ENCODE measurements at places on chromosomes 7 and 10.

DNA sequence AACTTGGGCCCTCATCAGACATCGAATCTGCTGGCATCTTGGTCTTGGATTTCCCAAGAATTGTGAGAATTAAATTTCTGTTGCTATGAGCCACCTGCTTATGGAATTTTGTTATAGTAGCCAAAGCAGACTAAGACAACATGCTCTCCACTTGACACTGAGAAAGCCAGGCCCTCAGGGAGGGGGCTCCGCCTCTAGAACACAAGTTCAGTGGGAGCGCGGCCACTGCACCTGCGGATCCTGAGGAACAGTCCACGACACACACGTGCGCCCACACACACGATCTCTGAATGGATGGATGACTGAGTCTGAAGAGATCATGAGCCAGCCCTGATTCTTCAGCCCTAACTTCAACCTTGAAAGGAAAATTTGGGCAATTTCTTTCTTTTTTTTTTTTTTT is 73.7 kb downstream of the CTBP2 start:
- no peak for DNase-seq

- DNase-seq, result no peak
Observed at GRCh38 chr7:45342236-45342635, 184.6 kb downstream of the RAMP3 start.

DNA sequence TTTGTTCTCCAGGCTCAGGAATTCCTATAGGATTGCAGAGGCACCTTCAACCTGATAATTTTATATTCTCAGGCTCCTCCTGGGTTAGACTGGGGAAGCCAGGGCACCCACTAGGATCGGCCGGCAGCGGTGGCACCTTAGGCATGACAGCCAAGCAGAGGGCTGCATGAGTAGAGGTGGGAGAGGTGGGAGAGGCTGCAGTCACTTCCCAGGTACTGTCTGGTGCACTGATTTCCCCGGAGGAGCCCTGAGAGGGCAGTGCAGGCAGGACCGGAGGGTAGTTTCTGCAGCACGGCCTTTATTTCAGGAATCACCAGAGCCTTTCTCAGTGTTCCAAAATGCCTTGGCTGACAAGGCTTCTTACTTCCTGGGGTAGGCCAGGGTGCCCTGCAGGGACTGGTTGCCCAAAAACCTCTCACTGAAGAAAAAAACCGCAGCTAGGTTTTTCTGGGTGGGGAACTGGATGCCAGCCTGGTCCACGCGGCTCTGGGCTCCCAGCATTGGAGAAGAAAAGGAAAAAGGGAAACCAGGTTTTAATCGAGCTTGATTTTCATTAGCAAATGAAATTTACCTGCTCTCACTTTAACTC is 3.6 kb upstream of the HOXA13 start:
- DNase-seq, result no peak

DNA sequence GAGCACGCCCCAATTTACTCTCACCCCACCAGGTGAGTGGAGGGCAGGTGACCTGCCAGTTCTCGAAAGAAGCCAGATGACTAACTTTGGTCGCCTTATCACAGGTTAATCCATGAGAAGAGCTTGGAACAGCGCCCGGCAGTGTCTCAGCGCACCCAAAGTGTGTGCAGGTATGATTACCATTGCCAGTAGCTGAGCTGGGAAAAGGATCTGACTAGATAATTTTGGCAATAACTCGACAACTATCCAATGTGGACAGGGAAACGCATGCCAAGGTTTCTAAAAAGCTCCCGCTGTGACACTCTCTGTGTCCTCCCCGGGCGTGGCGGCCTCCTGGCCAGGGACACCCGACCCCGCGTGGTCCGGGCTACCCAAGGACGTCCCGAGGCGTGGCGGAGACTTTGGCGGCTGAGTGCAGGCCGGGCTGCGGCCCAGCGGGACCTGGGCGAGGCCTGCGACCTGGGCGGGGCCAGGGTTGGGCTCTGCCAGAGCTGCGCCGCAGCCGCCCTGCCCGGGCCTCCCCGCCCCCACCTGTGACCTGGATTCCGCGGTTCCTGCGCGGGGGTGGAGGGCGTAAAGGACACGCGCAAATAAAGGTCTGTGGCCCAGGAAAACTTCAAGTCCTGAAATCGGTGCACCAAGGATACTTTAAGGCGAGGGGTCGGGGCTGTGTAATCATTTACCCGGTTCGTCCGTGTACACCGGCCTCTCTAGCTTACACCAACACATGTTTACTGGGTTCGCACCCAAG is 13.7 kb upstream of the WAPL start:
- DNase-seq, result peak; percentile 42

DNA sequence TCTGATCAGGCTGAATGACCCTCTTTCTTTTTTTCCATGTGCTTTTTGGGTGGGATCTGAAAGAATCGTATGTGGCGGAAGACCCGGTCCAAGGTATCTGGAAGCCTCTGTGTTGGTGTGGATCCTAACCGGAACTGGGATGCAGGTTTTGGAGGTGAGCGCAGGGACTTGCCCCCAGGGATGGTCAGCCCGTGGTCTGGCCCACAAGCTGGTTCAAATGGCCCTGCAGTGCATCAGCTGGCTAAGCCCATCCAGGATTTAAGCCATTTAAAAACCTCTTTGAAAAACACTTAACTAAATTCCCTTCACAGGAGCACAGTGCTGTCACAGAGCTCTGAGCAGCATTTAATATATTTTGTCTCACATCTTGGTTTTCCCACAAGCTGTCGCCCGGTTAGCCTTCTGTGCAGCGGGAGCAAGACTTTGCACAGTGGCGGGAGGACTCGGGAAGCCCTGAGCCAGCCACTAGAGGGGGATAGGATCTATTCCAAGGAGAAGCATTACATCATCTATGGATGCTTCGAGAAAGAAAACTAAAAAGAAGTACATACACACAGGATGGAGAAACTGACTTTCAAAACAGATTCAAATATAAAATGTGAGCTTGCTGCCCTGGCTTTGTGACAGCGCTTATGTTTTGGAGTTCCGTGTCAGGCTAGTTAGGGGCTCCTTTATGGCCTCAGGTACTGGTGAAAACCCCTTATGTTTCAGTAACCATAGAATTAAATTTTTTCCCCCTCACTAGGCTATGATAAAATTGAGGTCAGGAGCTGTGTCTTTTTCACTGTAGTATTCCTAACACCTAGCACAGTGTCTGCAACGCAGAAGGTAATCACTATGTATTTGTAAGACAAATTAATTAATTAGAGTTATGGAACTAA is 11.3 kb downstream of the CPA2 start:
- no peak for DNase-seq

Data from activated effector memory CD4-positive, alpha-beta T cell treated with Interleukin-2 at 50 U/mL for 16 hours (primary cell).